M059J (cell line): ENCODE measurements at places on chromosomes 4 and X. TPM values are rescaled to one million over a fixed set of nuclear protein-coding genes. Genes with fewer than 3 reads are reported as not detected.

BTK gene
- total RNA-seq: 0.05 TPM in 1 of 2 replicates, not detected in the other

NCAPG gene
- 51.7 and 71.8 TPM in 2 replicates for total RNA-seq

GRCh38 chr4:67713529-67714247 lies 12.7 kb upstream of the UBA6 start:
- DNase-seq: peak; percentile 18

GRCh38 chr4:130632731-130633604 lies 1537.0 kb downstream of the C4orf33 start:
- peak; percentile 0 for DNase-seq

DNA sequence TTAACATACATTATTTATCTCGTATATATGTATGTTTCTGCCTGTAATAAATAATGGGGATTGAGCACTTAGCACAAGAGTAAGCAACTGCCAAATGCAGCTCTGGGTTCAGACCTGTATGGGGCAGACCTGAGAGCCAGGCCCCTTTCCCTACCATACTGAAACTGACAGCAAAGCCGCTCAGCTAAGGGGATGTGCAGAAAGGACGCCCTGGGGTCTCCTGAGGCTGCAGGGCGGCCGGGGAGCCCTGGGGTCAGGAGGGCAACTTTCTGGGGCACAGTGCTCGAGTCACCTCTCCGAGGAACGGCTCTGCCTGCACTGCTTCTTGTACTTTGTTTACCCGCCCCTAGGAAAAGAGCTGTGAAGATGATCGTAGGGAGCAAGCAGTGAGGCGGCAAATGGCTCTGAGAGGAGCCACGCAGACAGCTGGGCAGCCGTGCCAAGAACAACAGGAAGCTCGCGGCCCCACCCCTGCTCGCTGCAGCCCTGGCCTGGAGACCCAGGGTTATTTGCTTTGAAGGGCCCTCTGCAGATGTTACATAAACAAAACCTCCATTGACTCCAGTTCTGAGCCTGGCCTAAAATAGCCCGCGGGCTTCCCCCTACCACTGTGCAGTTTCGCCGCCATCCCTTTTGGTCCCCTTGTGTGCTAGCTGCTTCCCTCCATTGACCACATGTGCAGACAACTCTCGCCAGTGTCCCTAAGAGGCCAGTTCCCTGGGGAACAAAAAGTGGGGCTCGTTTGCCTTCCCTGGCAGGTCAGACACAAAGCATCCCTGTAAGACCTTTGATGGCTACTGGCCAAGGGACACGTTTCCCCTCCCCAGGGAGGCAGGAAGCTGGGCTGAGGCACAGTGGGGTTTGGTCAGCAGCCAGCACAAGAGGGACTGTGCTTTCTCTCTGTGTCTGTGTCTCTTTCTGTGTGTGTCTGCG lies 111.3 kb upstream of the LNX1 start:
- peak; percentile 88 for DNase-seq

- DNase-seq: peak; percentile 76
Measured at GRCh38 chr4:155543126-155543765, 123.4 kb upstream of the GUCY1A1 start.

- no peak for DNase-seq
Measured at GRCh38 chr4:122212880-122213279, 60.7 kb downstream of the BLTP1 start.

DNA sequence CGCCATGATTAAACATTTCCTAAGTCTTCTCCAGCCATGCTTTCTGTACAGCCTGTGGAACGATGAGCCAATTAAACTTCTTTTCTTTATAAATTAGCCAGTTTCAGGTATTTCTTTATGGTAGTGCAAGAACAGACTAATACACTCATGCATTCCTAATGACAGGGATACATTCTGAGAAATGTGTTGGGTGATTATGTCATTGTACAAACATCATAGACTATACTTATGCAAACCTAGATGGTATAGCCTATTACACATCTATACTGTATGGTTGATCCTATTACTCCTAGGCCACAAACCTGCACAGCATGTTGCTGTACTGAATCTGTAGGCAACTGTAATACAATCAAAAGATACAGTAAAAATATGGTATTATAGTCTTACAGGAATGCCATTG lies 83.1 kb downstream of the ATOH1 start:
- no peak for DNase-seq
